A549 (cell line): ENCODE measurements at places on chromosomes 13 and 19. TPM values are rescaled to one million over a fixed set of nuclear protein-coding genes. Genes with fewer than 3 reads are reported as not detected.

DNA sequence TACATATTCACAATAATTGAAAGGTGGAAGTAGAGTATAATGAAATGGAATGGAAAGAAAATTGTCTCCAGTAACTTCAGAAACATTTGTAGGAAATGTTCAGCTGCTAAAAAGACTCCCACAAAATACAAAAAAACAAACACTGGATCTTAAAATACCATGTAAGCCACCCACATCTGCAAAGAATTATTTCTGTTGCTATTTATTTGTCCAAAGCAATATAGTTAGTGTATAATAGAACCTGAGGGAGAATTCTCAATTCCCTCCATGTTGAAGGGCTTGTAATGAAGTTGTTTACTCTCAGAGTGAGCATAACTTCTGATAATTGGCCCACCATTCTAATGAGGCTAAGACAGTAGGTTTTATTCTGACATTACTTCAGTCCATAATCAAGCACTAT, 37.4 kb upstream of the KLF12 start:
- no peak for DNase-seq

DNA sequence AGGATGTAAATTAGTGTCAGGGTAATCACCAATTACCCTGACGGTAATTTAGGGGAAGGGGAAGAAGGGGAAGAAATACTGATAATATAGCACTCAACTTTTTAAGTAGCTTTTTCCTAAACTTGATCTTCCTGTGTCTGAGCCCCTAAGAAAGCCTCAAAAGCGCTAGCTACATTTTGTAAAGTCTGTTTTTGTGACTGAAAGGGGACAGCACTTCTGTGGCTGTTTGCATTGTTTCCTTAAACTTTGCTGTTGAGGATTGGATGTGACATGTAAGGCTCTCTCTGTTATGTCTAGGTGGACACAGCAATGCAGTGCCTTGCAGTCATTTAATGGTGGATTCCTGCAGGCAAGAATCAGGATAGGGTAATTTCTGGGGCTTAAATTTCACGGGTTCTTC, 42.8 kb downstream of the SPATA13 start:
- DNase-seq, result no peak

GRCh38 chr19:42440357-42441048, 2.2 kb downstream of the CXCL17 start:
- peak; percentile 95 for DNase-seq

DNA sequence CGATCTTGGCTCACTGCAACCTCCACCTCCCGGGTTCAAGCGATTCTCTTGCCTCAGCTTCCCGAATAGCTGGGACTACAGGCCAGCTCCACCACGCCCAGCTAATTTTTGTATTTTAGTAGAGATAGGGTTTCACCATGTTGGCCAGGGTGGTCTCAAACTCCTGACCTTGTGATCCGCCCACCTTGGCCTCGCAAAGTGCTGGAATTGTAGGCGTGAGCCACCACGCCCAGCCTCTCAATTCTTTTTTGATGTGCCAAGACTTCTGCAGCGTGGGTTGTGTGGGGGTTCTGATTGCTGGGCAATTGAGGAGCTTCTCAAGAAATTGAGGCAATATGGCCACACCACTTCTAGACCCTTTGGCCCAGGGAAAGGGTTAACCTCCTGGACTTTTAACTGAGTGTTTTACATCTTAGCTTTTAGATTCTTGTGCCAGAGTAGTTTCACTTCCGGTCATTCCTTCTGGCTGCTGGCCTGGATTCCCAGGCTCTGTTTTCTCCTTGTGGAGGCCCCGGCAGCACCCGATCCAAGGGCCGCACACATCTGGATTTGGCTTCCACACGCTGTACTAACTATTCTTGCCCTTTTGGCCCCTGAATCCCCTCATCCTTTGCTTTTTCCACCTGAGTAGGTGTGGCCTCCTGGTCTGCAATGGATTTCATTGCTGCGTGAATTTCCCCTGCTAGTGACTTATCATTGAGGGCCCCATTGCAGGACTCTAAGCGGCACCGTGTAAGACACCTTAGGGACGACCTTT, 14.7 kb downstream of the SMARCA4 start:
- no peak for DNase-seq

DNA sequence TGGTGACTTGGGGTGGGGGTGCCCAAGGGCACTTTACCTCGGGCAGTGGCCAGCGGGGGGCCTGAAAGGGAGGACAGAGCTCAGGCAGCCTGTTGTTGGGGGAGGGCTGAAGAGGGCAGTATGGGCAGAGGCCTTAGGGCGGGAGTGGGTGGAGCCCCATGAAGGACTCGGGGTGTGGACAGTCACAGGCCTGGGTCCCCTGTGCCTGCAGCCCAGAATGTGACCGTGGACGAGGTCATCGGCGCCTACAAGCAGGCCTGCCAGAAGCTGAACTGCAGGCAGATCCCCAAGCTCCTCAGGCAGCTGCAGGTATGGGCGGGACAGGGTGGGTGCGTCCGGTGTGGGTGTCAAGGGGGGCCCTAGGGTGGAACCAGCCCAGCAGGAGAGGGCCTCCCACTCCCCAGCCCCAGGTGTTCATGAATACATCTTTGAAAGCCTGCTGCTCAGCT, 22.5 kb downstream of the NKPD1 start:
- no peak for DNase-seq

NTF4 gene
- 1.0 to 2.4 TPM (median 1.7 TPM) in 3 replicates for polyA plus RNA-seq
